Fibroblast of lung (primary cell): ENCODE measurements at places on chromosomes 7 and 10.
A peak's percentile ranks its signal among the peaks of the same experiment; 100 is the strongest.

DNA sequence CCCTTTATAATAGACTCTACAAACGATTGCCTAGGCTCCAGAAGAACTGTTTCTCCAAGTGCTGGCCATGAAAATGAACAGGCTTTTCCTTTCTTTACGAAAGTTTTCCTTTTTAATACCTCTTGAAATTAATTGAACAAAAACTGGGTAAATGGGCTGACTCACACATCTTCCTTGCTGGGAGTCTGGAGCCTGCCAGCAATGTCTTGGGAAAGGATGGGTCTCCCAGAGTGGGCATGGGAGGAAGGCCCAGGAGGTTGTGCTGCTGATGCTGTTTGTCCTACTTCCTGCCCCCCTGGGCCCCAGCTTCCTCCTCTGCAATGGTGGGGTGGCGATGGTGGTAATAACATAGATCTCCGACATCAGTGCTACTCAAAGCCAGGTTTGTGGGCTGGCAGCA lies 174.1 kb downstream of the RPS24 start:
- no peak for DNase-seq

- DNase-seq = no peak
Observed at GRCh38 chr7:499853-500485, 19.7 kb downstream of the PDGFA start.

GRCh38 chr7:92949748-92950147 lies 113.4 kb upstream of the CDK6 start:
- no peak for DNase-seq

- DNase-seq = no peak
Observed at GRCh38 chr10:84719687-84720086, 391.3 kb downstream of the CCSER2 start.

DNA sequence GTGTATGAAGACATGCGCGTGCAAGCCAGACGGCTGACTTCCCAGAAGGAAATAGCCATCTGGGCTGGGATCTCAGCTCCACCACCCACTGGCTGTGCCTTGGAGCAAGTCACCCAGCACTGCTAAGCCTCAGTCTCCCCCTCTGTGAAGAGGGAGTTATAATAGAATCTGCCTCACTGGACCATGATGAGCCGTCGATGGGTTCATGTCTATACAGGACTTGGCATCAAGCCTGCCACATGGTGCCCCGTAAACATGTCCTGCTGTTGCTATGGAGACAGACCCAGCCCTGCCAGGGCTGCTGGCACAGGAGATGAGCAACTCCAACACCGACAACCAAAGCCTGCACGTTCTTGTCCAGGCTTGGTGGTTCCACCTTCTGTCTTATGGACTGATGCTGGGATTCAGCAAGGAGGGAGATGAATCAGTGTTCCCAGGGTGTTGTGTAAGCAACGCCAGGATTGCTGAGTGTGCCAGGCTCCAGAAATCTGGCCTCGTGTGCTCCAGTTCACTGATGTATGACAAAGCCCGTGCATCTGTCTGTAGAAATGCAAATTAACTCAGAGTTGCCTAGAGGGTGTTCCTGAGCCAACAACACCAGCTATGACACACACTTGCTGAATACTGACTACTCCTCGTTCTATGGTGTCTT lies 5.6 kb downstream of the GPR15LG start:
- peak; percentile 6 for DNase-seq

- no peak for DNase-seq
Observed at GRCh38 chr10:104527013-104527412, 114.1 kb upstream of the SORCS3 start.

DNA sequence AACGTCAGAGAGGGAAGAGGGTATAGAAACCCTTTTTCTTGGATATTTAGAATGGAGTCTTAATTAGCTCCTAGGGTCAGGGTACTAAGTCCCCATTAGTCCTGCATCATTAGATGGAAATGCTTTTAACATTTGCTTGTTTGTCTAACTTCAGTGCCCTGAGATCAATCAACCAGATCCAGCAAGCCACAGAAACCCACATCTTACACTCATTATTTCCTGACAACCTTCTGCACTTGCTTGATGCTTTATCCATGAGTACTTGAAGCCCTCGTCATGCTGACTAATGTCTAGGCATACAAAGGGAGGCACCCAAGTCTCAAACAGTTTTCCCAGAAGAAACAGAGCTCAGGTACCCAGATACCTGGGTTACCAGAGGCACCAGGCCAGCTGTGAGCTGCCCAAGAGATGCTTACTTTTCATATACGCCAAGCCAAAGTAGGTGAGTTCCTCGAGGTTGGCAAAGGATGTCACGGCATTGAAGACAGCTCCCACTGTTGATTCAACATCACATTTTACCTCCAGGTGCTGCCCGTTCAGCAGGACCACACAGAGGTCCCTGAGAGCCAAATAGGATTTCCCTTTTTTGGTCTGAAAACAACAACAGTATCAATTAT lies 42.7 kb downstream of the FRMPD2 start:
- DNase-seq = no peak

DNA sequence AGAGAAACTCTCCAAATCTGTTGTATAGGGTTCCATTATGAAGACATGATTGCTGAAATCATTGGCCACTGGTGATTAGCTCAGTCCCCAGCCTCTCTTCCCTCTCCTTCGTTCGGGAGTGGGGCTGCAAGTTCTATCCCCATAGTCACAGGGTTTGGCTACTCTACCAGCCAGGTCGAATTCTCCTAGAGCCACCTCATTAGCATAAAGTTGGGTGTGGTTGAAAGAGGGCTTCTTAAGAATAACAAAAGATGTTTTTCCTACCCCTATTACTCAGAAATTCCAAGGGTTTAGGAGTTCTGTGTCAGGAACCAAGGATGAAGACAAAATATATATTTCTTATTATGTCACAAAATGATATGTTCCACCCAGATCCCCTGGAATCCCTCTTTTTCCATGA lies 166.2 kb upstream of the YAE1 start:
- DNase-seq = no peak

DNA sequence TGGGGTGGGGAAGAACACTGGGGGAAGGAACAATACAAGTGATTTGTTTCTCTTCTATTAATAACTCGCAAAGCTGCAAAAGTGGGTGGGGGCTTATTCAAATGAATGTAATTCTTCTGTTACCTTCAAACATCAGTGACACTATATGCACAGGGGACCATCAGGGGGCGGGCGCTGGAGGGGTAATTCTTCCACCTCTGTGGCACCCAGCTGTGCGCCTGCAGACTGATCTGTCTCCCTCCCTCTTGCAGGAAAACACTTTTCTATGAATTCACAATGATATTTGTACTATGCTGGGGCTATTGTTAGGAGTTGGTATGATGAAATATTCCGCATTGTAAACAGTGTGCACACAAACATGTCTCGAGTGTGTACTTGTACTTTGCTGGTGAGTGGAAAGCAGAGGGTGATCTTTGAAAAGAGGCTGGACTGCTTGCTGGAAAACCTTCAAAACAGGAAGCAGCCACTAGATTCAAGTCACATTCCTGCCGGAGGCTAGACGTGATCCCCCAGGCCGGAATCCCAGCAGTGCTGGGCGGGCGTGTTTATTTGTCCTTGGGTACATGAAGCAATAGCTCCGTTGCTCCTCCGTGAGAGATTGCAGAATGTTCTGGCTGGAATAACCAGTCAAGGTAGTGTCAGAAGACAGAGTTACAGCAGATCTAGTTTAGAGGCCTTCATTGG lies 15.8 kb upstream of the BNIP3 start:
- DNase-seq = peak; percentile 44

- no peak for DNase-seq
Observed at GRCh38 chr10:89237849-89238248, 13.7 kb downstream of the LIPA start.

DNA sequence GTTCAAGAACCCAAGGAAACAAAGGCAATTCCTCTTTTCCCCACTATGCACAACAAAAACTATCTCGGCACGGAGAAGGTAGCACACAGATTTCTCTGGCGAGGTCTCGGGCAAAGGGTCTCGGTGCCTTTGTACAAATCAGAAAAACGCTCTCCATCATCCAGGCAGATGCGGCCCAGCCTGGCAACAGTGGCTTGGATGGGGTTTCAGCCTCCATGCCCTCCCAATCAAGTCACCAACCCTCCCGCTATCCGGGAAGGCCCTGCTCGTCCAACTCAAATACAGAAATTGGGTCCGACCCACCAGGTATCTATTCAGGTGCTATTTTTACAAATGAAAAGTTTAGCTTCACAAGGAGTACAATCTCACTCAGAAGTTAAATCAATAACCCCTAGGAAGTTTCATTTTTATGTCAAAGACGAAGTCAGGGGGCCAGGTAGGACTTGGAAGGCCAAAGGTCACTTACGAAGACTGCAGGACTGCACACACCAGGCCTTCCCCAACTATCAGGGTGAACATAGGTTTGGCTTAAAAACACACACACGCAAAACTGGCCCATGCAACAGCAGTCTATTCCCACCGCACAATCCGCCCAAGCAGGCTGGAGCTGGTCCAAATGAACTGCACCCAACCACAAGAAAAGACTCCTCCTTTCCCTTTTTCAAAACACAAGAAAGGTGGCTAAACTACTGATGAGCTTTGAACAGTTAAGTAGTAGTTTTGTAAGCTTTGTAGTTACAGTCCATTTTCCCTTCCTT lies 43.0 kb downstream of the GNA12 start:
- peak; percentile 89 for DNase-seq

DNA sequence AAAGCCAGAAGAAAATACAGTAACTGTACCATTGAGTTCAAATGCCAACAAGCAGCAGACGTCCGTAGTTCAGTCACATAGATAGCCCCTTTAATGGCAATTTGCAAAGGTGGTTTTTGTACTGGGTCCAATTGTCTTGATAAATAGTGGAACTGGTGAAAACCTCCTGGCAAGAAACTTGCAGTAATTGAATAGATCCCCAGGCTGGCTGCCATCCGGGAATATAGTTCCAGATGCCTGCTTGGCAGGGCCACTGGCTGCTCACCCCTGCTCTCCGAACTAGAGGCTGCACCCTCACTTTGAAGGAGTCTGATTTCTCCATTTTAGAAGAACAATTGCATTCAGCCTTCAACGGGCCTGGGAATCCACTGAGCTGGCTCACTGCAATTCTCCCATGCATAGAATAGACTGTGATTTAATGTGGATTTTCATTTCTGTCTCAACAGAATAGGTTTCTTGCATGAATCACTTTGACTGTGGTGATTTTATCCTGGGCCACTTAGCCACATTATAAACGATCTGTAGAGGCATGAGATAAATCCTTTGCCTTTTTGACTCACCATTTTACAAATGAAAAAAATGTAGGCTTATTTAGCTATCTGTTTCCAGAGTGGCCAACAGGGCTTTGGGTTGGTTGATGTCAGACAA lies 35.9 kb upstream of the ELMO1 start:
- DNase-seq = no peak

DNA sequence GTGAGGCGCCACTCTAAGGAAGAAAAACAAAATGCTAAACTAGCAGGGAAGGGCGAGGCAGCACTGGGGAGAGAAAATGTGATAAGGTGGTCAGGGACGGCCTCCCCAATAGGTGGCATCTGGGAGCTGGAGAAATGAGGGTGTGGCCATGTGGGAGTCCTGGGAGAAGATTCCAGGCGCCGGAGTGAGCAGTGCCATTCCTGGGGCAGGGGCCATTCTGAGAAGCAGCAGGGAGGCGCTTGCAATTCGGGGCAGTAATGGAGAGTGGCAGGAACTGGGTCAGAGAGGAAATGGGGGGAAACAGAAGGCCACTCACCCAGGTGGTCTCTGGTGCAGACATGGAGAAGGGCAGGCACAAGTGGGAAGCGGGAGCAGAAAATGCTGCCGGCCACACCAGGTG lies 61.8 kb upstream of the LRRC18 start:
- DNase-seq = no peak

DNA sequence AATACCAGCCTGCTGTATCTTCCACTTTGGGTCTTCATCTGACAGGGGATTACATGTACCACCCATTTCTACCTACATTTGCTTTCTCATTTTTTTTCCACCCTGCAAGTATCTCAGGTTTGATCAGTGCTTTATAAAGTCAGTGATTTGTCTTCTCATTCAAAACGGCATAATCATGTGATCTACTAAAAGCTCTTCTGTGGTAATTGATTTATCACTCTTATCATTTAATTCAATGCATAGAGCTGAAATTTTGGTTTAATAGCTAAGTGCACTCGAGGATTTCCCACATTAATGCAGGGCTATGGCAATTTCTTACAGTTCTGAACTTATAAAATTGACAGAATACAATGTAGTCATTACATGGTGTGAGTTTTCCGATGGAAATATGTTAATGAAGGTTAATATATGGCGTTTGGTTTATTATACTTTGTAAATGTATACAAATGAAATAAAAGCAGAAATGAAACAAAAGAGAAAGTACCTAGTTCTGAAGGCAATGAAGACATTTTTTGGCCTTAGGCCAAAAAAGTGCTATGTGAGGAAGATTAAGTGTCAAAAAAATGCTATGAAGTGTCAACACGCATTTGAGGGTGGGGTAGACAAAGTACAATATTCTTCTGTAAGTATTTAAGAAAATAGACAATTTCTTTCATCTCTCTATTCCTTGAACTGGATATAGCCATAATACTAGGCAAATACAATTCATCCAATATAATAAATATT lies 457.3 kb downstream of the ETV1 start:
- DNase-seq = no peak

DNA sequence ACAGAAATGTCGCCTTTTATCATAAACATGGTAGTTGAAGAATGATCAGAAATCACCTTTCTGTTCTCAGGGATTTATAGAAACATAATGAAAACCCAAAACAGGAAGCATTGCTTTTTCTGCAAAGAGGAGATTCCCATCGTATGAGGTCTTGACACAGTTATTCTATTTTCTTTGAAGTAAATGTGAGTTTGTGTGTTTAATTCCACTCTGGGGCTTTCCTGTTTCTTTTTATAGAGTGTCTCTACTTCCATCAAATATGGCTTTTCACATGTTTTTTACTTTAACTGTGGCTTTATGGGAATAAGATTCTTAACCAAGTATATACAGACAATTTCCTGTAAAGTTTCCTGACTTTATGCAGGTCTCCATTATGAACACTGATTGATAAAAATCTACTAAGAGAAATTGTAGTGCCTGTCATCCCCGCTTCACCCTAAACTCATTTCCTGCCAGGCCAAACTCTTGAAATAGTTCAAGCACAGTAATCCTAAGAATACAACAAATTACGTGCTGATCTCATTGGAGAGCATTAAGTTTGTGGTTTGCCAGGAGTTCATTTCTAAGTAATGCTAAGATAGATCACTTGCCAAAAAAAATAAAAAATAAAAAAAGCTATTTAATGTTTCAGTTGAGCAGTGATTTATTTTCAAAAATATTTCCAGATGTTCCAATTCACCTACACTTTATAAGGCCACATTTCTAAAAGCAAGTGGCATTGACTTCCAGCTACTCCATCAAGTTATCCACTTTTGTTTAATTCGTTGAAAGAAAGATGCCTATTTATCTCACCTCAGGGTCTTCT lies 52.2 kb upstream of the SEC61G start:
- DNase-seq = peak; percentile 91

DNA sequence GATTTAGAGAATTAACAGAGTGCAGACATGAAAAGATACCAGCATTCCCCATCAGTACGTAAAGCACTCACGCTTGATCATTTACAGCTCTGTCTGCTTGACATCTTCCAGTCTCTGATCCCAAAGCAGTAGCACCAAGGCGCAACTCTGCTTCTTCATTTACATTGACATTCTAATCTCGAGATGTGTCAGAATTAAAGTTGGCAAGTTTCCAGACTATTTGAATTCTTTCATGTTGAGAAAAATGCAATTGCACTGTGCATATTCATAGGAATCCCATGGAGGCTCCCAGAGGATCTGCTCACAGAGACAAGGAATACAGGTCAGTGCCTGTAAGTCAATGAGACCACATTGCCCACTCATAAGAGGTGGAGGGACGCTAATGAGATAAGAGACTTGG lies 183.9 kb downstream of the LRRN3 start:
- peak; percentile 53 for DNase-seq

GRCh38 chr10:108736111-108736510 lies 1187.2 kb downstream of the XPNPEP1 start:
- peak; percentile 58 for DNase-seq

- DNase-seq = no peak
Observed at GRCh38 chr7:132980402-132980801, 101.5 kb downstream of the CHCHD3 start.
